ENCODE measurements at places on chromosomes 16 and 17.
A peak's percentile ranks its signal among the peaks of the same experiment; 100 is the strongest.

- DNase-seq: no peak
Measured at GRCh38 chr16:11114366-11115164, 141.4 kb downstream of the SOCS1 start.

- no peak for DNase-seq
Measured at GRCh38 chr17:65088621-65089360, 32.3 kb upstream of the GNA13 start.

DNA sequence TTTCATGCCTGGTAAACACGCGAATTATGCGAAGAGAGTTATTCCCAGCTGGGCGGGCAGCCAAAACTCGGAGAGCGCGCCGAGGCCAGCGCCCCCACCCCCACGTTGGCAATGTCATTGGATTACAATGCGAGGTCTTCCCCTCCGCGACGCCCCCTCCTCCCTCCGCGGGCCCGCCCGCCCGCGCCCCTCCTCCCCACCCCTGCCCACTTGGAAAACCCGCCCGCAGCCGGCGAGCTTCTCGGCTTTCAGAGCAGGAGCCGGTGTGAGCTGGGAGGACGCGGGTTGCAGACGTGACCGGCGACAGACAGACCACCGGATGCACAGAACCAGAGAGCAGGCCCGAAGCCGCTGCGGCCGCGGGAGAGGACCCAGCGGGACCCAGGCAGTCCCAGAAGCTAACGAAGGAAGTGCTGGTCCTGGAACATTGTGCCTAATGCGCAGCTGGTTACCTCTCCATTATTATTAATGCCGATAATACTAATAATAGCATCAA, 4.0 kb downstream of the NOG start:
- no peak for DNase-seq

DNA sequence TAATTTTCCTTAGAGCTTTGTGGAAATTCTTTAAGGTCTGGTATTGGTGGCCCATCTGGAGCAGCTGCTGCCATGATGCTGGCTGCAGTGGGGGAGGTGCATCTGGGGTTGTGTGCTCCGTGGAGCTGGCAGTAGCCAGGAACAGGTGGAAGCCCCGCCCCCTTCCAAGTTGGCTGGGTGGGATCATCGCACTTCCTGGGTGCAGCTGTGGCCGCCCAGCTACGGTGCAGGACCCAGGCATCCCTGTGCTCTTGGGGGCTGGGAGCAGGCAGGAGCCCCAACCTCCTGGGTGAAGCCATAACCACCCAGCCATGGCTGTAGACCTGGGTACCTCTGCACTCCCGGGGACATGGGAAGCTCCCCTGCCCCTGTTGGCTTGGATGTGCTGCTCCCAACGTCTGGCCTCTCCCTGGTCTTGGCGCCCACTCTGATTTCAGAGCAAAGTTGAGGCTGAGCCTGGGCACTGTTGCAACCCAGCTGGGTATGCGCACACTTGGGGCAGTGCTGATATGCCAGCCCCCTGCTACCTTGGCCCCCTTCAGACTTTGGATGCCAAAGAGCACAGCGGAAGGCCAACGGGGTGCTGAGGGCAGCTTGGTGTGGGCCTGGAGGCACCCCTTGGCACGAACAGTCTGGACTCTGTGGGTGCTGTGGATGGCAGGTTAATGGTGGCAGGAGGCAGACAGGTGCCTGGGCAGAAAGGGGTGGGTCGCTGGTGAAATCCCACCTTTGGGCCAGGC, 145.2 kb downstream of the MYO1D start:
- DNase-seq: no peak

- no peak for DNase-seq
Measured at GRCh38 chr17:35773679-35774425, 13.2 kb downstream of the C17orf50 start.

DNA sequence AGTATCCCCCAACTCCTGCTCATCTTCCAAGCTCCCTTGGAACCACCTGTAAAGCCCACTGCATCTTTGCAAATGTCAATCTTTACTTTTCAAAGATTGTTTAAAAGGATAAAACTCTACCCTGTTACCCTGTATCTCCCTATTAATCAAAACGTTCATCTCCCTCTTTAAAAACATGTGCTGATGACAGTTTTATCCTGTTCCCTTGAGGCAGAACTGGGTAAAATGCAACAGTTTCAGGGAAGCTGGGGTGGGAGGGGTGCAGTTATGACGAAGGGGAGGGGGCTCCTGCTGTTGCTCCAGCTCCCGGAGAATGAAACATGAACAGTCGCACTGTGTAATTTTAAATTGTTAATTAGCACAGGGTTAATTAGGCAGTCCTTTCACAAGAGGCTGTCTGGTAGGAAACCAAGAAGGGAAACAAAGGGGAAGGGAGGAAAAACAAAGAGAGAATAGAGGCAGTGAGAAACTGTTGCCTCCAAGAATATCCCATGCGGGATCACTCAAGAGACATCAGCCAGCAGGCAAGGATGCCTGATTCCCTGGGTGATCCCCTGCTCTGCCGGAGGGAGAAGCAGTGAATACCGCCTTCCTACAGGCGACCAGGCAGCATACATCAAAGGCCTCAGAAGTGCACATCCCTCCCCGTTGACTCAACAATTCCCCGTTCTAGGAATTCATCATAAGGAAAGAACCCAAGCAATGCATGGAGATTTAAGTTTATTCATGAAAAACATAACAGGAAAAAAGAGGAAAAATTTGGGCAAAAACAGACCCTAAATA, 84.2 kb downstream of the ZFHX3 start:
- no peak for DNase-seq

- peak; percentile 78 for DNase-seq
Measured at GRCh38 chr17:42120770-42121769, at the start of gene KAT2A. TSS of gene KAT2A (minus strand) at chr17:42121367. CDS start at chr17:42121304, 63 bp downstream.

- no peak for DNase-seq
Measured at GRCh38 chr17:82527898-82528297, 8.4 kb downstream of the FOXK2 start.

- DNase-seq: no peak
Measured at GRCh38 chr17:78249818-78250806, 18.7 kb downstream of the TMEM235 start.

GRCh38 chr16:16005721-16006120, 56.3 kb downstream of the ABCC1 start:
- DNase-seq: no peak

GRCh38 chr16:3113765-3114479, 1.5 kb downstream of the ZNF205 start:
- no peak for DNase-seq

DNA sequence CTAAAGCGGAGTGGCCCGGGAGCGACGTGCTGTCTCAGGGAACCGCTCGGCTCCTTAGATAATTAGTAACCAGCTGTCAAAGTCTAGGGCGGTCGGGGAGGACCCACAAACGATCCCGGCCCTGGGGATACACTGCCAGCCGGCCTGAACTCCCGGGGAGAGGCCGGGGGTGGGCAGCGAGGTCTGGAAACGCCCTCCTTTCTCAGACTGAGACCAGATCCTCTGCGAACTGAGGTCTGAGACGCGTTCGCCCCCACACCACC, 1.3 kb downstream of the HNF1B start:
- DNase-seq: no peak

GRCh38 chr17:41559548-41559947, 12.3 kb downstream of the KRT9 start:
- no peak for DNase-seq
